ENCODE measurements at places on chromosomes 3 and 15.
A peak's percentile ranks its signal among the peaks of the same experiment; 100 is the strongest.

GRCh38 chr3:125496701-125497100 is 23.3 kb downstream of the SNX4 start:
- no peak for DNase-seq

DNA sequence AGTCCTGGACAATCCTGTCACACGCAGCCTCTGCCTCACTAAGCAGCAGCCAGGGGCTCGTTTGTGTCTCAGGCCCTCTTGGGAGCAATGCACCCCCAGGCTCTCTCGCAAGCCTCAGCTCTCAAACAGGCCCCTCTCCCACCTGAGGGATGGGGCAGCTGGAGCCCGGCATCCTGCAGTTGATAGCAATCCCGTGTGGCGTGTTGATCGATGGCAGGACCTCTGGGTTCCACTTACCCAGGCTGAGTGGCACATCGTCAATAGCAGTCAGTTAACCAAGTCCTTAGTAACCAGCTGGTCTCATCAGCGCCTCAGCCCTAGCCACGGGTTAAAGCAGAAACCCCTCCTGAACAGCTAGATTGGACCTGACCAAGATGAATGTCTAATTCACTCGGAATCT is 36.5 kb upstream of the PLXNA1 start:
- no peak for DNase-seq

DNA sequence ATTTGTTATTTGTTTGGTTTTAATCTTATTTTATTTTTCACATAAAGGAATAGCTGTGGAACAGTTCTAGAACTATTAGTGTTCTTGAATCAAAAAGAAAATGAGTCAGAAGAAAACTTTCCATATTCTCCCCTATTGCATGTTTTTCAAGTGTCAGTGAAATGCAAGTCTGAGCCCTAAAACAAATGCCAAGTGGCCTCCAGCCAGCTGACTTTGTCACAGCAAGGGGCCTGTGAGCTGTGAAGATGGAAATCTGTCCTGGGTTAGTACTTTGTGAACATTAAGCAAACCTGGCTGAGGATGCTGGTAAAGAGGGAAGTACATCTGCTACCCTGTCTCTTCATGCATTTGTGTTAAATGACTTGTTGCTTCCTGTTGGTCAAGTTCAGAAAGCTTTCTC is 14.2 kb downstream of the LRRC49 start:
- DNase-seq, result no peak

GRCh38 chr15:27742751-27743477 is 356.2 kb downstream of the OCA2 start:
- no peak for DNase-seq

DNA sequence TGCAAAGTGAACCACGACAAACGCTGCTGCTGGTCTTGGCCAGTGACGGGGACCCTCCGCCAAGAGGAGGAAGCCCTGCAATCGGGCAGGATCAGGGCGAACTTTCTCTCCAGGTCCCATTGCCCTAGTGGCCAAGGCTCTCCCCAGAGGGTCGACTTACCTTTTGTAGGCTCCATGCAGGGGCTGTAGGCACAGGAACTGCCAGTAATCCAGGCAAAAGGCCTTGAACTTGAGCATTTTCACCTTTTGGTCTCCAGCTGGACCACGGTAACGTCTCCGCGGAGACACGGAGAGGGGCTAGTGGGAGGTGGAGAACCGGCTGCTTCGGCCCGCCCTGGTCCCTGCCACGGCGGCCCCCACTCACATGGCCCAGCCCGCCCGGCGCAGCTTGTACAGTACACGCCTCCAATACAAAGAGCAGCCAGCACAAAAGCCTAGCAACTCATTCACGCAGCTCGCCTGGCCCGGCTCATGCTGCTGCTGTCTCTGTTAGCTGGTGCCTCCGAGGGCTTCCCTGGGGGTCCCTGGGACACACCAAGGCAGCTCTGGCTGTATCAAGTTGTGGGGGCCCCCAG is 31.0 kb downstream of the IQSEC1 start:
- no peak for DNase-seq

- DNase-seq, result no peak
Observed at GRCh38 chr3:94117729-94118128, 54.9 kb downstream of the NSUN3 start.

DNA sequence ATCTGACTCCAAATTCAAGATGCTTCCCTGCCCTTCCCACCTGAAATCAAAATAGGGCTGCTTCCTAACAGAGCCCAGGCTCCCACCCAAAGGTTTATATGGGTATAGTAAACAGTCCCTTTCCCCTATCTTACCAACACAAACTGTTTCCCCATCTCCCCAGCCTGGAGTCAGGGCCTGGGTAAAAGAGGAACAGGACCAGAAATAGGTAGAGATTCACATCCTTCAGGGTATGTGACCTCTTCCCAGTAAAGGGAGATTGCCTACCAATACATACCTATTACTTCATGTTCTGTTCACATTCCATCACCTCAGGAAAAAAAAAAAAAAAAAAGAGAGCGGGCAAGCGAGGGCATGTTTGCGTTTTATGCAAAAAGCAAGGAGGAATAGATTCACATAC is 9.7 kb upstream of the SHF start:
- no peak for DNase-seq

DNA sequence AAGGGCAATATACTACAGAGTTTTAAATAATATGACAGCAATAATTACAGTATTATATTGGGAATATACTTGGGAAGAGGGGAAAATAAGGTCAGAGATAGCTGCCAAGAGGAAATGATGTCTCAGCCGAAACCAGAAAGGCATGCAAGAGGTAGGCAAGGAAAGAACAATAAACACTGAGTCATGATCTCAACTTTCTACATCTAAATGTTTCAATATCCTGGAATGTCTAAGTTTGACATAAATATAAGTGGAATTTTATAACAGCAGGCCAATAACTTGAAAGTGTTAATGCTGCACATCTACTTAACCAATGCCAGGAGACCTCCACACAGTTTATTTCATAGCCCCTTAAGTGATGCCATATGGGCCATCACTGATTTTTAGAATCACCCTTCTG is 99.8 kb upstream of the CPNE4 start:
- DNase-seq, result no peak

DNA sequence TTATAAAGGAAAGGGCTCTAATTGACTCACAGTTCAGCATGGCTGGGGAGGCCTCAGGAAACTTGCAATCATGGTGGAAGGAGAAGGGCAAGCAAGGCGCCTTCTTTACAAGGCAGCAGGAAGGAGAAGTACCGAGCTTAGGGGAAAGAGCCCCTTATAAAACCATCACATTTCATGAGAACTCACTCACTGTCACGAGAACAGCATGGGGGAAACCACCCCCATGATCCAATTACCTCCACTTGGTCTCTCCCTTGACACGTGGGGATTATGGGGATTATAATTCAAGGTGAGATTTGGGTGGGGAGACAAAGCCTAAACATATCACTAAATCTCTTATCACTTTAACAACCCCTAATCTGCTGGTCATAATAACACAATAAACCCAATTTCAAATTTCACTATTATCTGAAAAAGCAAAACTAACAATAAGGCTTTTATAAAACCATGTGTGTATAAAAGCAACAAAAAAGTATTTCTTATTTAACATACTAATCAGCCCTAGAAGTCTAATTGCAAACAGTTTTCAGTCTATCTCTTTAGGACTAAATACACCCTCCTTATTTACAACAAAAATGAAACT is 43.2 kb downstream of the SCAPER start:
- no peak for DNase-seq

- no peak for DNase-seq
Observed at GRCh38 chr15:45980366-45980765, 345.5 kb downstream of the SQOR start.

DNA sequence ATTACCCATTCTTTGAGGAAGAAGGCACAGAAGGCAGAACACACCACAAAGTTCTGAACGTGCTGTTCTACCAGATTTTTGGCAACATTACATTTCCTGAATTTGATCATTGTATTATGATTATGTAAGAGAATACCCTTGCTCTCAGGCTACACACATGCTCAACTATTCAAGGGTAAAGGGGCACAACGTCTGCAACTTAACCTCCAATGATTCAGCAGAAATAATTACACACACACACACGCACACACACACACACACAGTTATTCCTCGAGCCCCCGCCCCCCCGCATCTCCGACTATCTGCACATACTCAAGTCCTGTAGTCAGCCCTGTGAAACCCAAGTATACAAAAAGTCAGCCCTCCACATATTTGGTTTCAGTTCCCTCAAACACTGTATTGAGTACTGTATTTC is 26.8 kb downstream of the RPN1 start:
- no peak for DNase-seq

GRCh38 chr15:46251903-46252302 is 617.1 kb downstream of the SQOR start:
- no peak for DNase-seq

DNA sequence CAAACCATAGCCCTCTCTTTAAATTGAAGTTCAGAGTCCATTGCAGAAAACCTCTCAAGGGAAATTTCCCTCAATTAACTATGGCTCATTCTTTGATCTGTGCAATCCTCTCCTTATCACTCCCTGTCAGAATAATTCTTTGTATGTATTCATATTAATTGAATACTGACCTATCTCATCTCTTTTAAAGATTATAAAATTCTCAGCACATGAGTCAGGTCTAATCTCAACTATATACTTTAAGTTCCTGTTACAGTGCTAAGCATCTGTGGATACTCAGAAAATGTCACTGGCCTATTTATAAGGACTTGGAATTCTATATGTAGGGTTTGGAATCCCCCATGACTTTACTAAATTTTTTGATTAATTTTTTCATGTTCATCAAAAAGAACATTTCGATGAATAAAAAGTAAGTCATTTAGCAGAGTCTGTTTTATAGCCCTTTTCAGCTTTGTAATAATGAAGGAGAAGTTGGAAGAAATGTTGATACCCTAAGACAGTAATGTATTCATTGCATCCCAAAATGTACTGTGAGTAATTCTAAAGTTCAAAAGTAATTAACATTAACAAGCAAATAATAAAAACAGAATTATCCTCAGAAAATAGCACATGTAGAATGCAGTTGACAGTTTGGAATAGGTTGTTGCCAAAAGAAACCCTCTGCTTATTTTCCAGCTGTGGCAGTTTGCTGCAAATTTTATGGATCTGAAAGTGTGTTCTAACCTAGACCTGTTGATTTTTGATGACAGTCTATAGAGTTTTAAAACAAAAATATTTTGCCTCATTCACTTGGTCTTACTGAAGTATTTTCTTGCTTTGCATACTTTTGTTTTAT is 503.4 kb upstream of the CBLB start:
- DNase-seq, result no peak

DNA sequence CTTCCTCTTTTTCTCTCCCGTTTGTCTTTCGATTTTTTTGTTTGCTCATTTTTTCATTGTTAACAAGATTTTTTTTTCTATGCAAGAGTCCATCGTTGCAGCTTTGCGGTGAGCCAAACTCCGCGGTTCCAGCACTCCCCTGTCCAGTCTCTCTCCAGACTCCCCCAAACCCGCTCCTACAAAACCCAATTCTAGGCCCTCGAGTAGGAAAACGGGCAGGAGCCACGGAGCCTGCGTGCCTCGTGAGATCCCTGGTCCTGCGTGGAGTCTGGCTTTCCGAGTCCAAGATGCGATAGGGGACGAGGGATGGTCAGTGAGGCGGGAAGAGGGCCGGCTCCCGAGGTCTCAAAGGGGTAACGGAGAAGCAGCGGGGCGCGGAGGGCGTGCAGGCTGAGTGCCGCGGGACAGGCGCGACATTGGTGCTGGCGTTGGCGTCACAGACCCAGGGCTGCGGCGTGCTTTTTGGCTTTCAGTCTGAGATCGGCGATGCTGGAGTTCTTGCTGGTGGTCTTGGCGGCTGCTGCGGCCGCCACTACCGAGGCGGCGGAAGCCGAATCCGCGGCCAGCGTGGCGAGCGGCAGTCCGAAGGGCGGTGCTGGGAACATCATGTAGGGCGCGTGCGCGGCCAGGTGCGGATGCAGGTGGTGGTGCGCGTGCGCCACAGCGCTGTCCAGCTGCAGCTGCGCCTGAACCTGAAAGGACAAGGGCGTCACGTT is 8.5 kb downstream of the SHOX2 start:
- peak; percentile 54 for DNase-seq
